CD4-positive, CD25-positive, alpha-beta regulatory T cell (primary cell): ENCODE measurements at places on chromosomes 2 and 18.

DNA sequence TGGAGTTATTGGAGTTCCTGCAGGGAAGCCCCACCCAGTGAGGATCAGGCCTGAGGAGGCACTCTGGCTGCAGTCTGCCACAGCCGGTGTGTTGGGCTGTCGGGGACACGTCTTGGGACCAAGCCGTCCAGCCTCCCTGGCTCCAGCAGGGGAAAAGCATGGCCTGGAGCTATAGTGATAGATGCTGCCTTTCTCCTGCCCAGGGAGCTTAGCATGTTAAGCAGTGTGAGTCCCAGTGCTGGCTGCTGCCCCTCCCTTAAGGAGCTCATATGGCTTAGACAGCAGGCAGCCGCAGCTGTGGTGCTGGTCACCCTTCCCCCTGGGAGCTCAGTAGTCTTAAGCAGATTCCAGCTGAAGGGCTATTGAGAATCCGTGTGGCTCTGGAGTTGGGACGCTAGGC lies 78.9 kb downstream of the CERS6 start:
- DNase-seq = no peak

DNA sequence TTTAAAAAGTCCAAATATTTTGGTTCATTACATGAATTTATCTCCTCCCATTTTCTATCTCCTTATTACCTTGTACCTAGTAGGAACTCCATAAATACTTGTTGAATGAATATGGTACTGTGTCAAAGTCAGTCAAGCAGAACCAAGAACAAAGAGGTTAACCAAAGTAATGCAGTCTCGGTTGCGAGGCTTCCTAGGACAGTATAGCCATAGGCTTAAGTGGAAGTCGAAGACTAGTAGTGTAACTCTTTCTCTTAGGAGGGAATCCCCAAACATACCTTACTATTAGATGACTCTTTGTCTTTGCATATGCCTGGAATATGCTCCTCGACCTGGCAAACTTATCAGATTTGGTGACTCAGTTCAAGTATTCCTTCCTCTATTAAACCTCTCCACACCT lies 4.8 kb downstream of the LIPT1 start:
- no peak for DNase-seq

DNA sequence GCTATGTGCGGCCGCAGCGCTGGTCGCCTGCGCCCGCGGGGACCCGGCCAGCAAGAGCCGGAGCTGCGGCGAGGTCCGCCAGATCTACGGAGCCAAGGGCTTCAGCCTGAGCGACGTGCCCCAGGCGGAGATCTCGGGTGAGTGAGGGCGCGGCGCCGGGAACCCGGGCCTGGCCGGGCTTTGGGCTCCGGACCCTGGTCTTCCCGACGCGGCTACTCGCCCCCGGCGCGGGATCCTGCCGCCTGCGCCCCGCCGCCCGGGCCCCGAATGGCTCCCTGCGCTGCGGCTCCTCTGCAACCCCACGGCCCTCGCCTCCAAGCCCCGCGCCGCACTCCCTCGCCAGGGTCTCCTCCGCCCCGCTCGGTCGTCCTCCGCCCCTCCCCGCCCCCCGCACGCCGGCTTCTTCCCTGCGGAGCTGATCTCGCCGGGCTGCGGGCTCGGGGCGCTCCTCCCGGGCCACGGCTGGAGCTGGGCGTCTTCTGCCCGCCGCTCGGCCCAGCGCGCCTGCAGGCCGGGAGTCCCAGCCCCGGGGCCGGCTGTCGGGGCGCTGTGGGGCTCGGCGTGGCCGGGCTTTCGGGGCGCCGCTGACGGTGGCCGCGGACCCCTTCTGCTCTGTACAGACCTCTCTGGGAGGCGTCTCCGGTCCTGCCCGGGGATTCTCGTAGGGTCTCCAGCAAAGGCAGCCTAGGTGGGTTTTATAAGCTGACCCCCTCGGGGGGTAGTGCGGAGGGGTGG lies 652 bp downstream of the GPC1 start:
- no peak for DNase-seq

DNA sequence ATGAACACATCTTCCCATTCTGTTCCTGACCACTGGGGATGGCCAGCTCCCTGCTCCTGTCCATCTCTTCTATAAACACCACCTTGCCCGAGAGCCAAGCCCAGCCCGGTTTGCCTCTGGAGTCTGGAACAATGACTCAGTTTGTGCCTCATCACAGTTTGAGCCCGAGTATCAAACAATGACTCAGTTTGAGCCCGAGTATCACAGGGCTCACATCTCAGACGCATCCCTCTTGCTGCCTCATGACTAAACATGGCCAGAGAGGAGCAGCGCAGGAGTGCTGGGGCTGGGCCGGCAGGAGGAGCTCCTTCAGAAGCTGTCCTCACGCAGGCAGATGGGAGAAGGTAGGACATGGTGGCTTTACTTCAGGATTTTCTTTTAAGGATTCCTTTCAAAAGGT lies 68.7 kb downstream of the PXDN start:
- no peak for DNase-seq

- no peak for DNase-seq
Observed at GRCh38 chr2:40516604-40517003, 64.7 kb upstream of the SLC8A1 start.

- no peak for DNase-seq
Observed at GRCh38 chr2:213696442-213696841, 412.2 kb downstream of the SPAG16 start.

GRCh38 chr2:60735496-60736250 lies 20.4 kb upstream of the PAPOLG start:
- DNase-seq = no peak

- DNase-seq = no peak
Observed at GRCh38 chr2:216590780-216591179, 42.4 kb upstream of the IGFBP2 start.

GRCh38 chr2:102592601-102593000 lies 26.8 kb upstream of the SLC9A2 start:
- no peak for DNase-seq

DNA sequence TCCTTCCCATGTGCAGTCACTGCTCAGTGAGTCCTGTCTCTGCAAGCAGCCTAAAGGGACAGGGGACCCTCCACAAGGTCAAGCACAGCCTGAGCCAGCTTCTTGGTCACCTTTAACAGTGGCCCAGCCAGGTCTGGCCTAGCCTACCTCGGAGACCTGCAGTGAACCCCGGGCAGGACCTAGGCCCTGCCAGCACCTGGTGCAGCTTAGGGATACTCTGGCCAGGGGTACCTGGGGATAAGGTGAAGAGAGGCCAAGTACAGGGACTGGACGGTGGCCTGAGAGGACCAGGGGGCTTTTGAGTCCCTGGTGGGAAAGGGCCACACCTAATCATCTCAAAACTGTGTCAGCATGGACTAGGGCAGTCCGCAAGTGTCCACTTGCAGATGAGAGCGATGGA lies 67.8 kb downstream of the EMX1 start:
- DNase-seq = no peak

DNA sequence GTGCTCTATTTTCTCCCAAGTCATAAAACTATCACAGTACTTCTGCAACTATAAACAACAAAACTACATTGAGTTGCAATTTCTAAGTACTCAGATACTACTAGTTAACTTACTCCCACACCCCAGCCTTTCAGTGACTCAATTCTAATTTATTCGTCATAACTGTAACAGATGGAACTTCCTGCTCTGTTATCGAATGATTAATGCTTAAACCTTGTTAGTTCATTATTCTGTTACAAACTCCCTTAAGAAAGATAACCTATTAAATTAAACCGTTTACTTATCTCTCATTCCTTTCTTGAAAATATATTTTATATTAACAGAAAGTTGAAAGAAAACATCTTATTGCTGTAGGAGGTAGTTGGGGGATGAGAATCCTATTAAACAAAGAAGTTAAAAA lies 17.0 kb downstream of the TNFAIP6 start:
- DNase-seq = no peak

DNA sequence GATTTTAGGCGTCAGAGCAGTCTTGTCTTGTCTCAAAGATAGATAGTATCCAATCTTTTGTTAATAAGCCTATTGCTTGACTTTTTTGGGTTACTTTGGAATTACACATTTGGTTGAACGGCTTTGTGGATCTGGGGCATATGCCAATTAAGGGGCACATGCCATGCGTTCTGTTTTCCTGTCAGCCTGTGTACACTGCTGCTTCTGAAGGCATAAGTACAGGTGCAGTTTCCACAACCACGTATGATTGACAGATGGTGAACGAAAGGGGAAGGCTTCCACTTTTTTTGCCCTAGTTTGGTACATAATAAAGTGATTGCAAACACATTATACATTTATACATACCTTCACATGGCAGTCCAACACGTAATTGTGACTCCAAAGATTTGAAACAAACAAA lies 102.3 kb downstream of the RAPH1 start:
- DNase-seq = no peak

GRCh38 chr2:102439065-102439695 lies 16.2 kb downstream of the IL18RAP start:
- no peak for DNase-seq

- DNase-seq = no peak
Observed at GRCh38 chr18:36365836-36366775, 68.6 kb downstream of the FHOD3 start.

DNA sequence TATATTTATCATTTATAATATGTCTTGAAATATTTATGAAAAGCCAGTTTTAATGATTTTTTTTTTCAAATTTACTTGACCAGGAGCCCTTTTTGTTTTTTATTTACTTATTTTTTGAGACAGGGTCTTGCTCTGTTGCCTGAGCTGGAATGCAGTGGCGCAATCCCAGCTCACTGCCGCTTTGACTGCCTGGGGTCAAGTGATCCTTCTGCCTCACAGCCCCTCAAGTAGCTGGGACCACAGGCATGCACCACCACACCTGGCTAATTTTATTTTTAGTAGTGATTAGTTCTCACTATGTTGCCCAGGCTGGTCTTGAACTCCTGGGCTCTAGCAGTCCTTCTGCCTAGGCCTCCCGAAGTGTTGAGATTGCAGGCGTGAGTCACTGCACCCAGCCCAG lies 5.7 kb downstream of the EPB41L5 start:
- DNase-seq = no peak

- DNase-seq = no peak
Observed at GRCh38 chr2:155830351-155830750, 502.2 kb downstream of the NR4A2 start.

DNA sequence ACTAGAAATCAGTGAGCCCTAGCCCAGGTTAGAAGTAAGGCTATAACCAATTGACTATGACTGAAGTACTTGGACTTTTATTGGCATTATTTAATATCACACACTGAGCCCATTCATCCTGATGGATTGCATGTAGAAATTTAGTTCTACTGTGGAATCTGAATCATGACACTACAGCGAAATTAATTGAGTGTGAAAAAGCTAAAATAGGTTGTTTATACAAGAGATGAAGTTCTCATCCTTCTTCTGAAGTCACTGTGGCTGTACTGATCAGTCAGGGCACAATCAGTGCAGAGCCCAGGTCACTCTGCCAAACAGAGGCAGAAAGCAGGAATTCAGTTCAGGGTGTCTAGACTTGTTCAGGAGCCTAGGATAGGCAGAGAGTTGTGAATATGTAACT lies 158.9 kb downstream of the BABAM2 start:
- DNase-seq = no peak

- peak; percentile 96 for DNase-seq
Observed at GRCh38 chr2:110858135-110858725, 125.9 kb downstream of the ACOXL start.

DNA sequence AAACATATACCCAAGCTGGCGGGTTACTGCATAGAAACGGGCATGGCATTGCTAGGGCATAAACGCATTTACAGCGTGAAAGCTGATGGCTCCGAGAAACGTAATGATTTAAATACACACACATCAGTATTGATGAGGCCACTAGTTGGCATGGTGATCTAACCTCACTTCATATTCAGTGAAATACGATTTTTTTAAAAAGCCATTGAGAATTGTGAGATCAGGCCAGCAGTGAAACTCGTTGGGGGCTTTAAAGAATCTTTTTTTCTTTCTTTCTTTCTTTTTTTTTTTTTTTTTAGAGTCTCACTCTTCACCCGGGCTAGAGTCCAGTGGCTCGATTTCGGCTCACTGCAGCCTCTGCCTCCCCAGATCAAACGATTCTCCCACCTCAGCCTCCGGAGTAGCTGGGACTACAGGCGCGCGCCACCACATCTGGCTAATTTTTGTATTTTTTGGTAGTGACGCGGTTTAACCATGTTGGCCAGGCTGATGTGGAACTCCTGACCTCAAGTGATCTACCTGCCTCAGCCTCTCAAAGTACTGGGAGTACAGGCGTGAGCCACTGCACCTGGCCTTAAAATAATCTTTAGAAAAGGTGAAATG lies 2.4 kb upstream of the SMAD7 start:
- no peak for DNase-seq

DNA sequence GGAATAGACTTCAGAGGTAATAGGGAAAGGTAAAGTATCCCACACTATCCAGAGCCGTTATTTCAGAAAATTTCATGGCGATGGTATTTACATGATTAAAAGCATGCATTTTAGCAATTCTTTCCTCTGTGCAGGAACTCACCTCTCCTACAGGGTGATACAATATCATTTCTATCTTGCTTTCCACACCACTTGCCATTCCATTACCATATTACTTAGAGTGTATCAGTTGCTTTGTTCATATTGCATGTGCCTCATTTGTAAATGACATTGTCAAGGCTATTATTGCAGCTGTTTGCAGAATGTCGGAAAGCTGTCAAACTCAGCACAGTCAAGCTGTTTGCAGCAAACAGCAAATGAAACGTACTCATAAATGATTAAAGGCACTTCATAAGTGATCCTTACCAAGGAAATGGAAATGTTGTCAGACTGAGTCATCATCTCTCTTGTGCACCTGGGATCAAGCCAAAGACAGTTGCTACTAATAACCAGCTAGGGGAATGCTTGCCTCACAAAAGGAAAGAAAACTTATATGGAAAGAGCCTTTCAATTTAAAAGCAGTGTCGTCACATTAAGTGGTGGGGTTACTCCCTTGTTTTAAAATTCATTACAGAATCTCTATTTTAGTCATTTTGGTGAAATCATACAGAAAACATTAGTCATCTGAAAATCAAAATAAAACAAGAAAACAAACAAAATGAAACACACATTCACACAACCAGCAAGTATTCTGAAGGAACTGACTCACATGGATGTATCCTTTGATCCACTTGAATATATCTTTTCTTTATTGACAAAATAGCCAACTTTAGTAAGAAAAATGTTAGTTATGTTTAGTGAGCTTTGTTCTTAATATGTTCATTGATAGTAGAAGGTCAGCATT lies 1064.1 kb upstream of the CNTNAP5 start:
- DNase-seq = no peak

DNA sequence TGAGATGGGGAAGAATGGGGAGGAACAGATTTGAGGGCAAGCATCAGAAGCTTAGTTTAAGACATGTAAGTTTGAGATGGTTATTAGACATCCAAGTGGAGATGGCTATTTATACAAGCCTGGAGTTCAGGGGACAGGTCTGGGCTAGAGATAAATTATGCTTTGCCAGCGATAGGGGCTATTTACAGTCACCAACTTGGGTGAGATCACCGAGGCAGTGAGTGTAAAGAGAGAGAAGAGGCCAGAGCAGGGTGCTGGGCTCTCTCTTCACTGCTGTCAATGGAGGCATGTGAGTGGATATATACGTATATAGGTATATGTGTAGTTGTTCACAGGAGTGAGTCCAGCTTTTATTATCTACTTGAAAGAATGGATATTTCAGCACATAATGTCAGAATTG lies 81.0 kb downstream of the QPCT start:
- DNase-seq = no peak

DNA sequence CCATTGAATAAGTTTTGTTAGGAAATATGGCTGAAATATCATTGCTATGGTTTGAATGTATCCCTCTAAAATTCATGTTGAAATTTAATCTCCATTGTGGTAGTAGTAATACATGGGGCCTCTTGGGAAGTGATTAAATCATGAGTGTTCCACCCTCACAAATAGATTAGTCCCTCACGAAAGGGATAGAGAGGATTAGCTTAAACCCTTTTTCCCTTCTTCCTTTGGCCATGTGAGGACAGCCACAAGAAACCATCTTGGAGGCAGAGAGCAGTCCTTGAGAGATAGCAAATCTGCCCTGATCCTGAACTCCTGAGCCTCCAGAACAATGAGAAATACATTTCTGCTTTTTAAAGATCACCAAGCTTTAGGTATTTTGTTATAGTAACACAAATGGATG lies 274.2 kb downstream of the CDH19 start:
- DNase-seq = no peak
